Stimulated activated CD4-positive, alpha-beta T cell treated with anti-CD3 and anti-CD28 coated beads, Interleukin-2, amount 100 ng/mL, for 48 hours (primary cell): ENCODE measurements at places on chromosomes 7 and 10.

DNA sequence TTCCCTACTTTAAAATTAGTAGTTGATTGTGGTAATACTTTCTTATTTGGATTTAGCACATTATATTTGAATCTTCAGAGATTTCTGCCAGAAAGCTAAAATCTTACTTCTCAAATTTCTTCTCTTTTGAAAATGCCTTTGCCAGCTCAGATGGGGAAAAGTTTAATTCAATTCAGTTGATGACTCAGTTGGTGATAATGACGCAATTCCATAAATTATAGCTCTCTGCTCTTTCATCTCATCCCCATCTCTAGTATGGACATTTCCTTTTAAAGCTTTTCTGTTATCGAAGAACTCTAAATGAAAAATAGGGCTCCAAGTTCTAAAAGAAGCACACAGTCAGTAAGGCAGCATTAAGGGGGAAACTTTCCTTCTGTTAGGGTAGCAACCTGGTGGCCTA is 25.5 kb downstream of the RNLS start:
- DNase-seq, result no peak

GRCh38 chr7:41701068-41701941 is 1.6 kb downstream of the INHBA start:
- no peak for DNase-seq

DNA sequence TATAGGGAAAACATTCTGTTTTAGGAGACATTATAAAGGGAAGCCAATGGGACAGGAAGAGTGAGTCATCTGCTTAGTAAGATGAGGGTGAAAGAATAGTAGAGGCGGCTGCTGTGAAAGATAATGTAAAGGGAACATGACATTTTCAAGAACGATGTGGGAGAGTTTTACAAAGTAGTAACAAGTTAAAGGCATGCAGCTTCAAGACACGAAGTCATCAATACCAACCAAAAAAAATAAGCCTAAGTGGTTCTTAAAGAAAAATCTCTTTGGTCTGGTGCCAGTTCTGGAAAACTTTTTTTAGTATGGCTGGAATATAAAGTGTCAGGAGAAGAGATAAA is 6.1 kb downstream of the GSTO1 start:
- DNase-seq, result no peak

- no peak for DNase-seq
Observed at GRCh38 chr7:47548546-47548945, 33.4 kb downstream of the TNS3 start.

- DNase-seq, result no peak
Observed at GRCh38 chr10:76645341-76645740, 992.3 kb downstream of the KCNMA1 start.

DNA sequence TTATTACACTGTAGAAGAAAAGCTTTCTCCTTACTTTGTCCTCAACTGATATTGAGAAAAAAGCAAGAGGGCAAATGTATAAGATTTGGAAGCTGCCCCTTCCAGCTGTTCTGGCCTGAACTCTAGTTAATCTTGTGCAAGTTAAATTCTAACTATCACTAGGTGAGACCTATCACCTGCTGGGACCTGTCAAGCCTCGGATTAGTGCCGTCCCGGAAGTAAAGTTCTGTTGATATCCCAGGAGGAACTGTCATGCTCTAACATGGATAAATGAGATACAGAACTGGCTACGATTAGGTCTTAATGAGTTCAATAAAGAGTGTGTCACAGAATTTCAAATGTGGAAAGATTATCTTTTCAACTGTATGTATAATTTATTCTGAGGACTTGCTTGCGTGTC is 1.2 kb upstream of the BPGM start:
- no peak for DNase-seq

DNA sequence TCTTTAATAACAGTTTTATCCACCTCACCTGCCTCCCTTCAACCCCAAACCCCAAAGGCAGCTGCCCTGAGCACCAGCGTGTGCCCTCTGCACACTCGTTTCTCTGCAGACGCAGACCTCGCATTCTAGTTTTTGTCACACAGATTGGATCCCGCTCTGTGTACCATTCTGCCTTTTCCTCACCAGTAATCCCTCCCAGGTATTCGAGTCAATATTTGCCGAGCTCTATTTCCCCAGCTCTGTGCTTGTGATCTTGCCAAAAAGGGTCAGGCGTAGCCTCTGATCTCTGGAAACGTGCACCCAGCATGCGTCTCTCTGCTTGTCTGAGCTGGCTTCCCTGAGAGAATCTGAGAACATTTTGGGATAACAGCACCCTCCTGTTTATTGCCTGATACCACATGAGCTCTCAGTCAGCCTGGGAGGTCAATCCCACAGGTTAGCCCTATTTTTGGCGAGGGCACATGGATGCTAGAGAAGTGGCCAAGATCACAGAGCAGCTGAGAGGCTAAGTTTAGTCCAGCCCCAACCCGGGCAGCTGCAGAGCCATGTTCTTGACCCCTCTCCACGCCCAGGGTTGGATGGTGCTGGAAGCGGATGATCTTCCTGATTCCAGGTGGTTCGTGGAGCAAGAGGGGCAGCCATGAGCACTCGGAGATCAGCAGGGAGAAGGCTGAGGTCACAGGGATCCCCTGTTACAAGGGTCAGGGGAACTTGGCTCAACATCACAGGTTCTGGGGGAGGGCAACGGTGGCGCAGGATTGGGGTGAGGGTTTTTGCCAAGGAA is 29.1 kb downstream of the FOXL3 start:
- no peak for DNase-seq
